ENCODE measurements at places on chromosomes 5 and 9.

DNA sequence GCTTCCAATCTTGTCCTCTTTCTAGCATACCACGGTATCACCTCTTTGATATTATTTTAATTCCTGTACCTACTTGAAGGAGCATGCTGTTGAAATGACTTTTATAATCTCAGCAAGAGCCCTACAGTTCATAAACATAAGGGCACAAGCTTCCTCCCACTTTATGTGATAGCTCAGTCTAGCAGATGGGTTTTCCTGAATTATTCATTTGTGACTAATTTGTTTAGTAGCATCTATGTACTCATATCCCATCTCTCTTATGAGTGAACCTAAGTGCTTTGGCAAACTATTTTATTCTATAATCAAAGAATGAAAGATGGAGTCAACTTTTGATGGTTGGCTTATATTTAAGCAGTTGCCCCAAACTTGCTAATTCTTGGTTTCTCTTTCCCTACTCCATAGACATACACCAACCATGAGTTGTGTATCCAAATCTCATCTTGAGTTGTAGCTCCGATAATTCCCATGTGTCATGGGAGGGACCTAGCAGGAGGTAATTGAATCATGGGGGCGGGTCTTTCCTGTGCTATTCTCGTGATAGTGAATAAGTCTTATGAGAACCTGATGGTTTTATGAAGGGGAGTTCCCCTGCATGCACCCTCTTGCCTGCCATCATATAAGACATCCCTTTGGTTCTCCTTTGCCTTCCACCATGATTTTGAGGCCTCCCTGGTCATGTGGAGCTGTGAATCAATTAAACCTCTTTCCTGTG is 17.7 kb downstream of the TXNDC8 start:
- no peak for DNase-seq

DNA sequence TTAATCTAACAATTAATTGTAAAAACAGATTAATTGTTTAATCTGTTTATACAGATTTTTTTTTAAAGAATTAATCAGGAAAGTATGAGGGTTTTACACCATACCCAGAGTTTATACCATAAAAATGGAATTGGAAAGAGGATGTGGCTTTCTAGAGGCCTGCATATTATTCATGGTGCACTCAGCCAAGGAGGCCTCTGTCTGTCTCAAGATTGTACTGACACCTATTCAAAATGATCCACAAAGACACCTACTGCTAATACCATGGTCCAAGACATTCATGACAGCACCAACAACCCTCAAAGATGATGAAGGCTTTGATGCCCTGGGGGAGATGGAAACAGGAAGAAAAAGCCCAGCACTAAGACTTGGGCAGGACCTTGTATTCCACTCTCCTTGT is 58.1 kb upstream of the MAST4 start:
- DNase-seq = no peak

DNA sequence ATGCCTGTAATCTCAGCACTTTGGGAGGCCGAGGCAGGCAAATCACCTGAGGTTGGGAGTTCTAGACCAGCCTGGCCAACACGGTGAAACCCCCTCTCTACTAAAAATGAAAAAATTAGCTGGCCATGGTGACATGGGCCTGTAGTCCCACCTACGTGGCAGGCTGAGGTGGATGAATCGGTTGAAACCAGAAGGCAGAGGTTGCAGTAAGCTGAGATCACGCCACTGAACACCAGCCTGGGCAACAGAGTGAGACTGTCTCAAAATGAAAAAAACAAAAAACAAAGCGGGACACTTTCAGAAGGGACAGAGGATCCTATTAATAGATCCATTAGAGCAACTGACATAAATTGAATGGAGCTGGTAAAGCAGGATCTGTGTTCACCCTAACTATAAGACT is 89.6 kb upstream of the SGCD start:
- no peak for DNase-seq

GRCh38 chr5:168362097-168362885 is 70.8 kb downstream of the WWC1 start:
- DNase-seq = no peak

- DNase-seq = no peak
Measured at GRCh38 chr5:122779451-122779850, 4.6 kb downstream of the SNX2 start.

DNA sequence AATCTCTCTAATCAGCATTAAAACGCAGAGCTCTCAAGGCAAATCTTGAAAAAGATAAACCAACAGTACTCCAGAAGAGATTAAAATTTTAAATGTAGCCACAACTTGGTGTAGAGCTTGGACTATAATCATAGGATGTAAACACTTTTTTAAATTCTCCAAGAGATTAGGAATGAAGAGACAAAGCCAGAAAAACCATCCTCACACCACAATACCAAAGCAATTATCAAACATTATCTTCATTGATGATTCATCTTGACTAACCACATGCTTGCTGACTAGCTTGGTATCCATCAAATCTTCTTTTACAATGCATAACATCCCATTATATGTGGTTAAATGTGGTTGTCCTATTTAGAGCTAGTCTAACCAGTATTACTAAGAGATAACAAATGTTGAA is 815.1 kb downstream of the TLE1 start:
- no peak for DNase-seq

GRCh38 chr5:10536511-10536910 is 27.4 kb upstream of the ANKRD33B start:
- no peak for DNase-seq

DNA sequence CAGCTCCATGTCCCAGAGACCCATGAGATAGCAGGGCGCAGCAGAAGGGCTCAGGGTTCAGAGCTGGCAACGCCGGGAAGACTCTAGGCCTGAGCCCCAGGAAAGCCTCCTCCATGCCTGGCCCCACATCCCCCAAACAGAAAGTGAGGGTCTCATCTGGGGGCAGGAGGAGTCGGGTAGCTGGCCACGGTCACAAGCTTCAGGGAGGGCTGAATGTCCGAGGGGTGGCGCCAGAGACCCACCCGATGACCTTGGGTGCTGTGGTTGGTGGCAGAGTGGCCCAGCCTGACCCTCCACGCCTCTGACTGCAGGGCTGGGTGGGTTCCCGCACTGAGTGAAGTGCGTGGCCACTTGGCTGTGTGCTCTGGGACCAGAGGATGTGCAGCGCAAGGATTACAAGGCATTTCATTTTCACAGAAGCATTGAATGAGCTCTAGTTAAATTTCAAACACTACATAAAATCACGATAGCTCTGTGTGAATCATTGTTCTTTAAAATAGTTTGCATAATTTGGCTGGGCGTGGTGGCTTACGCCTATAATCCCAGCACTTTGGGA is 3.0 kb downstream of the C8G start:
- DNase-seq = no peak

DNA sequence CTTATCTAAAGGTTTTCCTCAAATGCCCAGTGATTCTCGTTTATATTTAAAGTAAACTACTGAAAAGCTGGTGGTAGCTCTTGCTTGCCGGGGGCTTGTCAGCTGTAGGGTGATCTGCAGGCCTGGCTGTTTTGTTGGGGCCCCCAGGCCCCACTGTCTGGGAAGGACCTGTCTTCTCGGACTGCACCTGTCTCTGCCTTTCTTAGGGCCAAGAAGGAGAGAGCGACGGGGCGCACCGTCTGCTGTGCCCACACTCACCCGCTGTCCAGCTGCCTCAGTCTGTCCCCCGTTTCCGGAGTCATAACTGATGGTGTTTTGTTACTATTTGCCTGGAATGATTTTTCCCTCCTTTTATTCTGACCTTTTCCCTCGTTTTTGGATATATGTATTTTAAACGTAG is 94.1 kb upstream of the CACNA1B start:
- DNase-seq = no peak

- DNase-seq = no peak
Measured at GRCh38 chr5:131957721-131958441, 12.4 kb upstream of the MEIKIN start.

- DNase-seq = no peak
Measured at GRCh38 chr5:65862384-65862783, 64.0 kb upstream of the ERBIN start.

DNA sequence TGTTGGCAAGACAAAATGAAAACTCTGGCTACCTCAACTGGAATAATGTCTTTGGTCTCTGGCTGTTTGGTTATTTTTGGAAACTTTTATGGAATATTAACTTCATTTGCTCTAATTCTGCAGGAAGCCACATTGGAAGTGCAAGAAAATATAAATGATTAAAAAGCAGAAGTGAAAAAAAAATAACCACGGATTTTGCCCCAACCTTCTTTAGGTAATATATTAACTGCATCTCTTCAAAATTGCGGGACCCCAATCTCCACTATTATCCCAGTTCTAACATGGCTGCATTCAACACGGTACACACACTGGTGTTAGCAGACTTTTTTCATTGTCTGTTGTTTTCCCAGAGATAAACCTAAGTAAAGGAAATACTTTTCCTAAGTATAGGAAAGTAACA is 23.0 kb downstream of the GLIS3 start:
- no peak for DNase-seq

DNA sequence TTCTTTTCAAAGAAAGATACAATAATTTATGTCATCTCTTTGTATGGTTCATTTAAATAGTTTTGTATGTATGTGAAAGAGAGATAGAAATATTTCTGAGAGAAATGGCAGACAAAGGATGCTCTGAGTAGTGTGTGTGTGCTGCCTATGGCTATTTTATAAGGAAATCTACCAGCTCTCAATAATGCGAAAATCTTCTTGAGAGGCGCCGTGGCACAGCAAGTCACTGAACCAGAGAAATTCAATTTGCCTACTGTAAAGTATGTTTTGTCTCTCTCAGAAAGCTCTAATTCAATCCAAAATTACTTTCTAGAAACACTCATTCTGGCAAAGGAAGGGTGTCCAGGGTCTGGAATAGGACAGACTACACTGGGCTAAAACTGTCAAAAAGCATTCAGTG is 1981.1 kb downstream of the EFNA5 start:
- DNase-seq = no peak

- DNase-seq = no peak
Measured at GRCh38 chr9:114424126-114424525, 36.3 kb upstream of the AKNA start.

GRCh38 chr5:55800924-55801323 is 50.2 kb upstream of the IL31RA start:
- DNase-seq = no peak

GRCh38 chr5:76219636-76220035 is 136.5 kb downstream of the SV2C start:
- no peak for DNase-seq

DNA sequence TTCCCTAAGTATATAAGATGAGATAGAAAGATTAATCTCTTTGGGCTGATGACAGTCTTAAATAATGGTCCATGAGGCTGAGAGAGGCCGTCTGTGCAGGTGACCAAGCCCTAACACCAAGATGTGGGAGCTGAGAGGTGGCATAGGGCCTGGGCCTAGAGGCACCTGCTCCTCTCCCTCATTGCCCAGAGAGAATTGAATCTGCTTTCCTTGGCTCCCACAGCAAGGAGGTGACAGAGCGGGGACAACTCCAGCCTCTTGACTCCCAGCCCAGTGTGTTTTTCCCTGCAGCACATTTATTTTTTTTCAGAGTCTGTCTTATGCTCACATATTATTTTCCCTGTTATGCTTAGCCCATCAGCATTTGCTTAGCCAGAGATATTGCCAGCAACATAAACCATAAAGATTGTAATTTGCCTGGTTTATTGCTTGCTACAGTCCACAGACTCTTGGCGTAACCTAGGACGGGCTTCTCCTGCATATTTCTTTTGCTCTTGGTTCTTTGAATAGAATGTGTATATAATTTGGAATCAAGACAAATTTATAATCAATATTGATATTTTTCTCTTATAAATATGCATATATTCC is 105.6 kb downstream of the NTRK2 start:
- no peak for DNase-seq

- DNase-seq = no peak
Measured at GRCh38 chr9:127509261-127509954, 58.1 kb downstream of the LRSAM1 start.

DNA sequence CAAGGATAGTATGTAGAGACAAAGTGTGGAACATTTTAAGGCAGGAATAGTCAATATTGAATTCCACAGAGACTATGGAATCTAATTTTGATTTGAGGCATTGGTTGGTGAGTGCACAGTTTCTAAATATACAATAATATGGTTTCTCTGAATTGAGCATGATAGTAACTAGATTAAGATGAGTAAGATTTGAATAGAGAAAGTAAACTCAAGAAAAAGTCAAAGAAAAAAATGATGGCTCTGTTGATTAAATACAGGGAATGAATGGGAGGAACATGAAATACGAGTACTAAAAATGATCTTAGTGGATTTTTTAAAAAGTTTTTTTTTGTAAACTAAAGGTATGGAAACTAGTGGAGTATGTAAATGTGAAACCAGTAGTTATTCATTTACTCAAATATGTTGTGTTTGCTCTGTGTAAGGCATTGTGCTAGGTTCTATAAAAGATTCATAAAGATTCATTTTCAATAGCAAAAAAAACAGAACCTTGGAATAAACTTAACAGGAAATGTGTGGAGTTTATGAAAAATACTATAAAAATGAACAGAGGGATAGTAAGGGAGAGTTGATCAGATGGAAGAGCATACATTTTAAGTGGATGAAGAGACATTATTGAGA is 101.2 kb downstream of the ZCCHC7 start:
- DNase-seq = no peak

- no peak for DNase-seq
Measured at GRCh38 chr5:13218518-13218917, 726.0 kb downstream of the DNAH5 start.

DNA sequence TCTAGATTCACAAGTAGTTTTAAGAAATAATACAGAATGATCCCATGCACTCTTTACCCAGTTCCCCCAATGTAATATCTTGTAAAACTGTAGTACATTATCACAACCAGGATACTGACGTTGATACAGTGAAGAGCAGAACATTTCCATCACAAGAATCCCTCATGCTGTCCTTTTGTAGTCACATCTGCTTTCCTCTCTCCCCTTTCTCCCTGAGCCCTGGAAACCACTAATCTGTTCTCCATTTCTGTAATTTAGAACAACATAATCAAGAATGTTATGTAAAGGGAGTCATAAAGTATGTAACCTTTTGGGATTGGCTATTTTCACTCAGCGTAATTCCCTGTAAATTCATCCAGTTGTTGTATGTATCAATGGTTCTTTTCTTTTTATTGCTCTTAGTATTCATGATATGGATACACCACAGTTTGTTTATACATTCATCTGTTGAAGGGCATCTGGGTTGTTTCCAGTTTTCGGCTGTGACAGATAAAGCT is 61.1 kb downstream of the ERCC6L2 start:
- no peak for DNase-seq

GRCh38 chr5:425714-426113 is 17.3 kb upstream of the EXOC3 start:
- DNase-seq = no peak

- DNase-seq = no peak
Measured at GRCh38 chr9:34426347-34427074, 31.9 kb downstream of the FAM219A start.

- no peak for DNase-seq
Measured at GRCh38 chr5:56518820-56519219, 285.7 kb upstream of the ANKRD55 start.

GRCh38 chr9:95979446-95979845 is 104.0 kb downstream of the ERCC6L2 start:
- no peak for DNase-seq

GRCh38 chr9:99030092-99030511 is 74.8 kb upstream of the TGFBR1 start:
- no peak for DNase-seq

GRCh38 chr9:120902569-120903535 is 23.7 kb downstream of the TRAF1 start:
- DNase-seq = no peak

- no peak for DNase-seq
Measured at GRCh38 chr5:1080432-1080831, 31.4 kb downstream of the SLC12A7 start.

Measured in activated naive CD4-positive, alpha-beta T cell (primary cell).